ENCODE measurements at places on chromosomes 3 and 15.

- no peak for DNase-seq
These were observed 27.2 kb downstream of the OXSM start for GRCh38 chr3:25817107-25817506.

- DNase-seq, result no peak
These were observed 706 bp upstream of the RPL35A start for GRCh38 chr3:197949191-197949777.

DNA sequence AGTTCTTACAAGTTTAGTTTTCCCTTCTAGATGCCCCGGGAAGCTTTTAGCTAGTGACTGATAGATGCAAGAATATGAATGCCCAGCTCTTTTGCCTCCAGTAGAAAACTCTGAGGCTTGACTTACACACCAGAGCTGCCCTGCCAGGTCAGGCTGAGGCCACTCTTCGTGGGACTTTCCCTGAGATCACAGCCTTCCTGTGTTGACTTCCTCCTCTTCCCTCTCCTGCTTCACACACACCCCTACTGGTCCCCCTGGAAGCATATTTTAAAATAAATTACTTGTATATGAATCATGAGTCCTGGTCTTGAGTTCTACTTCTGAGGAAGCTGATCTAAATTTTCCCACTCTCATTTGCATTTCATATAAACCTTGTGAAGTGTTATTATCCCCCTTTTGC is 413.7 kb downstream of the PDCD6IP start:
- no peak for DNase-seq

- no peak for DNase-seq
These were observed 138.5 kb upstream of the HES1 start for GRCh38 chr3:193997228-193998122.

GRCh38 chr3:57577801-57578200 is 19.3 kb downstream of the ARF4 start:
- no peak for DNase-seq

GRCh38 chr15:34986771-34987480 is 1.2 kb downstream of the ZNF770 start:
- DNase-seq, result no peak

DNA sequence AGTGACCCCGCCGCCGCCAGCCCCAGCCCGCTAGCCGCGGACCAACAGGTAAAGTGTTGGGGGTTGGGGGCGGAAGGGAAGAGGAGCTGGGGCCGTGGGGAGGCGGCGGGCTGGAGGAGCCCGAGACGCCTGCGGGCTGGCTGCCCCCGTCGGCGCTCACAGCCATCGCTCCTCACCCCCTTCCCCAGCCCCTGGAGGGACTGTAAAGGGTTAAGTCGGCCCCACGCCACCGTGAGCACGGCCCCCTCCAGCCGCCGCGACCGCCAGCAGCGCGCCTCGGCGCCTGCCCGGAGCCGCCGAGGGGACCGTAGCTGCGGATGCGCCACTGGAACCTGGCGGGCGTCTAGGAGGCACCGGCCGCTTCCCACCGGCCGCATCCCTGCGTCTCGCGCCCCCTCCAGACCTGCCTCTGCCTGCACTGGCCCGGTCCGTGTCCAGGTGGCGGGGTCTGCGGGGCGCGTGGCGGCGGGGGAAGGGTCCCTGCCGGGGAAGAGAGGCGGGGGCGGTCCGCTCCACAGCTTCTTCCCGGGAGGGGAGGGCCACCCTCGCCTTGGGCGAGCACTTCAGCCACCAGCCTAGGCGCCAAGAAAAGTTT is 522 bp downstream of the MED12L start:
- DNase-seq, result peak; percentile 73

- DNase-seq, result no peak
These were observed 13.2 kb downstream of the USP3 start for GRCh38 chr15:63517628-63518027.

DNA sequence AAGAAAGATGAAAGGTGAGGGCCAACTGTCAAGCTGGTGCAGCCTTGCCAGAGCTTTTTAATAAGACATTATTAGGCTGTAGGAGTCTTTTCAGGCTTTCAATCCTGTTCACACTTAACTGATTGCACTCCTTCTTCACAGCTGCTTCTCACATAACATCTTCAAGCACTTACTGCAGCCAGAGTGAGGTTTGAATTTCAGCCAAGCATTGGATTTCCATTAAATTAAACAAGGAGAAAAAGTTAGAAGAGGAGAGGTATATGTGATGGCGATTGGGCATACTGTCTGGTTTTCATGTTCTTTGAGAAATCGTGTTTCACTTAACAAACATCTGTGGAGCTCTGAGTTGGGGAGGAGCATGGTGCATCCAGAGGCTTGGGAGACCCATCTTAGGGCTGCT is 392.8 kb upstream of the LRRC3B start:
- no peak for DNase-seq

DNA sequence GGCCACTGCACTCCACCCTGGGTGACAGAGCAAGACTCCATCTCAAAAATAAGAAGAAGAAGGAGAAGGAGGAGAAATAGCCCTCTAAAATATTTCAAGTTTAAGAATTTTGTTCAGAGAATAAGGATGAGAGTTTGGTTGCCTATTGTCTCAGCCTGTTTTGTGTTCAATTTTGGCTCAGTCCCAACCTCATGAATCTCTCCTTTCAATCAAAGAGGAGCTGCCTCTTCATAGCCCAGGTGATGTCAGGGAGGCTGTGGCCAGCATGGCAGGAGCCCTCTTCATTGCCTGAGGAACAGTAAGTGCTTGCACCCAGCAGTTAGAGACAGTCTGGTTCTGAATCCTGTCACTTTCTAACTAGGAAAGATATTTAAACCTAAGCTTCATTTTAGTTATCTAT is 55.0 kb downstream of the BDH1 start:
- DNase-seq, result no peak

DNA sequence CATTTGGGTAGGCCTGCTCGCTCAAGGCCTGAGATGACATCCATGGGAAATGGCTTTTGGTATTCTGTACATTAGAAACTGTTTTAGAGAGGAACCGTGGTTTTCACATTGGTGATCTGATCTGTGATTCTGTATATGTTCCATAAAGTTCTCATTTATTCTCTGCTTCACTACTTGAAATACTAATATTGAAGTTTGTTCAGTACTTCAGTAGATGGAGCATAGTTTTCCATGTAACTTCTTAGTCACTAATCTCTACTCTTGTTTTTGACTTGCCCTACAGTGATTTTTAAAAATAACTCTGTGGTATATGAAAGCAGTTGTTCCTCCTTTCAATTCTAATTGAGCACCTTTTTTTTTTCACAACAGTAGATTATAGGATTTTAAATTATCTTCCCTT is 66.5 kb downstream of the MBNL1 start:
- DNase-seq, result no peak

DNA sequence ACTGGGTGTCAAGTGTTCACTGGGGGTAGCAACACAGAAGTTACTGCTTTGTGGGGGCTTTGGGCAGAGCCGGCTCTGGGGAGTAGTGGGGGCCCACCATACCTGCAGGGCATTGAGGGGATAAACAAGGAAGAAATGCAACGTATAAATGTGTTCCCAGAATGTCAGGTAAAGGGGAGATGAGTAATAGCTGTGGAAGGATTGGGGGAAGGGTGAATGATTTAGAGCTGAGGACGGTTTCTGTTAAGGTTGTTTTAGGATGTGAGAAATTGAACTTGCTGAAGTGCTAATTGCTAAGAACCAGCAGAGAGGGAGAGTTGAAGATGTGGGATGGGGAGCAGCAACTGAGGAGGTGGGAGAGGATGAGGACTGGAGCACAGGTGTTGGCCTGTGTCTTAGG is 10.7 kb downstream of the SCG5 start:
- no peak for DNase-seq

DNA sequence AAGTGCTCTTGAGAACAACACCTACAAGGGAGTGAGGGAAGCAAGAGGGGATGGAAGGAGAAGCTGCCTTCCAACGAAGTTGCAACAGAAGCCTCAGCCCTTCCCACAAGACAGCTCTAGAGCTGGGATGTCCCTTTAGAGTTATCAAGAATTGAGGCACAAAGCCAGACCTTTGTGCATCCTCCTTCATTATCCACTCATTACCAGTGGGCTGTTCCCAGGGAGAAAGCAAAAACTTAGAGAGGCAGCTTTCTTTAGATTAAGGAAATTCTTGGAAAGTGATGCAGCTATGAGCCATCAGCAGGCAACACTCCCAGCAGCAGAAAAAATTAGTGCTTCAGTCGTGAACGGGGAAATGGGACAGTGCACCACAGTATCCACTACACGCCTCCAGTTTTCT is 10.6 kb upstream of the CD96 start:
- DNase-seq, result peak; percentile 49

DNA sequence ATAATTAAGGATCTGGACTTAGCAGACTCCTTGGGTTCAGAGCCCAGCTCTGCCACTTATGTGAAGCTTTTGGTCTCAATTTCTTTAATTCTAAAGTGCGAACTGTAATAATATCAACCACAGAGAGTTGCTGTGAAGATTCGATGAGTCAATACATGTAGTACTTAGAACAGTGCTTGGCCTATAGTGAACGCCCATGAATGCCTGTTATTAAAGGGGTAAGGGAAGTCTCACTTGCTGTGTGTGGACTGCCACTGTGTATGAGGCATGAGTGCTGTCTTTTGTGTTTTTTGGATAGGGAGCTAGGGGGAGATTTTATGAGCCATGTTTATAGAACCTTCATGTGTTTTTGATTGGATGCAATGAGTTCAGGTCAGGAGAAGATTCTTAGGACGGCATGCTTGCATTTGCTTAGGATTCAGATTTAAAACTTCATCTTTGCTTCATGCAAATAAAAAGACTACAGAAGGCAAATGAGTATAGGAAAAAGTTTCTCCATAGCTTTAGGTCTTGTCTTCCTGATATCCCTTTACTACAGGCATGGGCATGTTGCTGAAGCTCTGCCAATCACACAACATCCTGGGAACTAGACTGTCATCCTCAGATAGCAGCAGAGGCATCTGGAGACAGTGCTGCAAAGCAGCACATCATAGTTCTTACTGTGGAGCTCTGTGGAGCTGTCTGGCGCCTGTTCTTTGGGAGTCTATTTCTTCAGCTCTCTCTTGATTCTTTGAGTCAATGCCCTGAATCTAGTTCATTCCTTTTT is 50.0 kb downstream of the PLS1 start:
- DNase-seq, result no peak

- DNase-seq, result no peak
These were observed 386.7 kb downstream of the UNC13C start for GRCh38 chr15:54364961-54365360.

GRCh38 chr3:97970956-97971620 is 1.1 kb downstream of the RIOX2 start:
- DNase-seq, result no peak

GRCh38 chr3:177681852-177682251 is 484.6 kb upstream of the TBL1XR1 start:
- DNase-seq, result no peak

DNA sequence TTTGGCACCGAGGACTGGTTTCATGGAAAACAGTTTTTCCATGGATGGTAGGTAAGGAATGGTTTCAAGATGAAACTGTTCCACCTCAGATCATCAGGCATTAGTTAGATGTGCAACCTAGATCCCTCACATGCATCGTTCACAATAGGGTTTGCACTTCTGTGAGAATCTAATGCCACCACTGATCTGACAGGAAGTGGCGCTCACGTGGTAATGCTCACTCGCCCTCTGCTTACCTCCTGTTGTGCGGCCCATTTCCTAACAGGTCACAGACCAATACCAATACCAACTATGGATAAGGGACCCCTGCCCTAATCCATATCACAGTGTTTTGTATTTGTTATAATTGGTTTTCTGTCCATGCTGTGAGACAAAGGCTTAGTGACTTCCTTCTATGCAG is 58.9 kb downstream of the SLMAP start:
- peak; percentile 76 for DNase-seq

GRCh38 chr15:32953533-32953910 is 235.7 kb downstream of the GREM1 start:
- no peak for DNase-seq

DNA sequence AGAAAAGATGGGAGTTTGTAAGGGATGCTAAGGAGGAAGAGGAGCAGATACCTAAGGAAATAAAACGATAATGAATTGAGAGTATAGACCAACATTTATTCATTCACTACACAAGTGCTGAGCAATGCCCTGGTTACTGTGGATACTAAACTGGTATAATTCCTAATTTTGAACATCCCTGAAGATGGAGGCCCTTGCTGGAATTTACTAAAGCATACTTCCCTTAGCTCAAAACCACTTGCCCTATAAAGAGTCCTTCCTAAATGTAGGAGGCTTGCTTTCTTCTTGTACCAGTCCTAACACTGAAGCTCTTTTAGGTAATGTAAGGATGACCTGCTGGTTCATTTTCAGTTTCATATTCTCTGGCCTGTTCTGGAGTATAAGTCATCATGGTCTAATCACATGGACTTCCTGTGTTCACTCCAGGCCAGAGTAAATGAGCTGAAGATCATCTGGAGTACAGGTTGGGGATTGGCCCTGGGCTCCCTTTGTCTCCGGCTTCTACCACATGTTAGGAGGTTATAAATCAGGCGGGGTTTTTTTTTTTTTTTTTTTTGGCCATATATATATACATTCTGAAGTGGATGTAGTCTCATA is 40.1 kb upstream of the MTMR10 start:
- peak; percentile 55 for DNase-seq

GRCh38 chr15:31489801-31490646 is 163.4 kb downstream of the KLF13 start:
- DNase-seq, result peak; percentile 81

- DNase-seq, result no peak
These were observed 121.9 kb downstream of the CACNA1D start for GRCh38 chr3:53616321-53616720.

GRCh38 chr15:42849836-42850235 is 70.7 kb downstream of the TTBK2 start:
- no peak for DNase-seq

- DNase-seq, result peak; percentile 90
These were observed 376 bp downstream of the KPNA4 start for GRCh38 chr3:160564949-160565441.

DNA sequence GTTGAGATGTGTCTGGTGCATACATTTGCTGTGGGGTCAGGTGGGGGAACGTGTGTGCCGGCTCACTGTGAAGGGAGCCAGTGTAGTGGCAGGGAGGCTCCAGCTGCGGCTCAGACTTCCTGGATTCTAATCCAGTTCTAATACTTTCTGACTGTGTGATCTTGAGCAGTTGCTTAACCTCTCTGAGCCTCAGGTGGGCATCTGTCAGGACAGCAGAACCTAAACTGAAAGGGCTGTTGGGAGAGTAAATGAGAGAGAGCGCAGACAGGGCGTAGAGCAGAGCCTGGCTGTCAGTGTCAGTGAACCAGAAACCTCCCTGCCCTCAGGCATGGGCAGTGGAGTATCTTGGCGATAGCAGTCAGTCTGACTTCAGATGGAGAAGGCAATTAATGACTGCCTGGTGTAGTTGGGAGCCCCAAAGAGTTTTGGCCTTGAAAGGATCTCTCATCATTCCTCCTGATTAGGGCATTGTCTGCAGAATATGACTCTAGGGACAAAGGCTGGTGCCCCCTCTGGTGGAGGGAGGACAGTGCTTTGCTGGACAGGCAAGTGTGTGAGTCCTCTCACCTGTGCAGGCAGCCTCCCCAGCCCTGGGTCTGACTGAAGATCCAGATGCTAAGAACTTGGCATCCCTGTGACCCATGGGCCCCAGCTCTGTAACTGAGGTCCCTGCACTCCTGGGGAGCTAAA is 9.6 kb downstream of the KBTBD13 start:
- peak; percentile 66 for DNase-seq

- peak; percentile 63 for DNase-seq
These were observed at the start of gene SPSB4 for GRCh38 chr3:141050576-141051442. Gene SPSB4 (plus strand): TSS chr3:141051347. CDS start chr3:141066105, 14,758 bp downstream.

GRCh38 chr15:90160781-90161727 is 40.1 kb upstream of the SEMA4B start:
- DNase-seq, result no peak

All from activated CD4-positive, alpha-beta T cell treated with anti-CD3 and anti-CD28 coated beads, Interleukin-2, amount 10 ng/mL, durations not matched to agents 24 days and 14 days (primary cell).